ENCODE measurements at places on chromosomes 13 and 19.

DNA sequence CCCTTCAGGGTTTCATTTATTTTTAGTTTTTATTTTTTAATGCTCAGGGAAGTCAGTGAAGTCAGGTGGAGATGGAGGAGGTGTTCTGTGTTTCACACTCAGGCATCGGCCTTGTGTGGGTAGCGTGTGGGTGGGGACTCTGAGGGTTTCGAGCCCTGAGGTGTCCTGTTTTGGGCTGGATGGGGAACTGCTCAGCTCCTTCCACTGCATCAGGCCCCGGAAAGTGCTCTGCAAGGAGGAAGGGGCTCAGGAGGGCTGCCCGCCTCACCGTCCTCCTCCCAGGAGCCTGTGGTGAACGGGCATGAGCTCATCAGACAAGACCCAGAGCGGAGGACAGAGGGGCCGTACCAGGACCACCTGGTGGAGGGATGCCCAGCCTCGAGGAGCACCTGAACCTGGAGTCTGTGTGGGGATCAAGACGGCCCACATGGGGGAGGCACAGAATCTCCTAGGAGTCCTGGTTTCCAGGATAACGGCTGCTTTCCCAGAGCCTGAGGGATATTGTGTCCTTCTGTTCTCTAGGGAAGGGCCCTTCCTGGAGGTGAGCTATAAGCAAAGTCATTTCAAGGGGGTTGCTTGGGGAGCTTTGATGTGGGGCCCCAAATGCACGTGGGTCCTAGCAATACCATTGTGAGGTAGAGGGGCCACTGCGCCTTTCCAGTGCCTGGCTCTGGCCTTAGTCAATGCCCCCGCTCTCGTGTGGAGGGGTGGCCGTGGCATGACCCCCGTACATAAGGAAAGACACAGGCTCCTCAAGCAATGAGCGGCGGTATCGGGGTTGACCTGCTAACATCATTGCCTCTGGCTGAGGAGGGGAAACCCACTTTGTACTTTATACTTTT lies 13.5 kb upstream of the GAS6 start:
- DNase-seq, result no peak

DNA sequence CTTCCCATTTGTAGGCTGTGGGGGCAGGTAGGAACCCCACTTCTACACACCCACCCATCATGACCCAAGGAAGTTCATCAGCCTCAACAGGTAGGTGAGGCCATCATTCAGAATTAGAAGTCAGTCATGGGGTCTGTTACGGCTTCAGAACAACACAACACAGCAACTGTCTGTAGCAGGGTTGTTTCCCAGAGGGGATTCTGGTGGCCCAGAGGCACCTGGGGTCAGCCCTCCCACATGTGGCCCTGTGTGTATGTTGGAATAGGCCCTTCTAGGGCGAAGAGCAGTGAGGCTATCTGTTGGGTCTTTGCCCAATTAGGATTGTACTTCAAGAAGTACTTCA lies 3.4 kb downstream of the IGFLR1 start:
- no peak for DNase-seq

DNA sequence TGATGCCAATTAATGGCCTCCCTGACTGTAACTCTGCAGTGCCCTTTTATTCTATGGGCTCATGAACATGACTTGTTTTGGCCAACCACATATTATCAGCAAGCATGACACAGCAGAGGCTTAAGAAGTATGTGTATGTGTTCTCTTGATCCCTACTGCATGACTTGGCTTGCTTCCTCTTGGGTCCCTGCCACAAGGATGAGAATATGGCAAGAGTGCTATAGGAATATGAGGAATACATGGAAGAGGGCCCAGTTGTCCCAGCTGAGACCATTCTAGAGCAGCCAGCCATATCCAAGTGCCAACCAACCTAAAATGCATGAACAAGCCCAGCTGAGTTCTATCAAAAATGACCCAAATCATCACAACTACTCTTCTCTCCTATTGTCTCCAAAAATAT lies 576.7 kb upstream of the PCDH9 start:
- no peak for DNase-seq

- DNase-seq, result peak; percentile 63
Observed at GRCh38 chr13:51764184-51765141, 39.5 kb downstream of the DHRS12 start.

GRCh38 chr13:27691207-27691606 lies 69.5 kb downstream of the POLR1D start:
- no peak for DNase-seq

DNA sequence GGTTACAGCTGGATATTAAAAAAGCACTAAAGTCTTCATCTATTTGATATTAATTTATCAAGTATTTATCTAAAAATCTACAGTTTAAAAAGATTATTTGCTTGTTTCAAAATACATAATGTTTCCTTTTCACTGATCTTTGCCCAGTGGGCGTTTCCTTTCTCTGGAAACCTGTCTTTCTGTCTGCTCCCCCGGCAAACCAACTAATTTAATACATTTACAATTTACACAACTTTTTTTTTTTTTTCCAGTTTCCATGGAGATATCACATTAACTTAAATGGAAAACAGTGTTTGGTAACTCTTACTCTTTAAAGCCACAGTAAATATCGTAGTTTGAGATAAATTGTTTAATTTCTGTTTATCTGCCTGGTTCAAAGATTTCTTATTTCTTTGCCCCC lies 5.3 kb downstream of the GPC6 start:
- no peak for DNase-seq

DNA sequence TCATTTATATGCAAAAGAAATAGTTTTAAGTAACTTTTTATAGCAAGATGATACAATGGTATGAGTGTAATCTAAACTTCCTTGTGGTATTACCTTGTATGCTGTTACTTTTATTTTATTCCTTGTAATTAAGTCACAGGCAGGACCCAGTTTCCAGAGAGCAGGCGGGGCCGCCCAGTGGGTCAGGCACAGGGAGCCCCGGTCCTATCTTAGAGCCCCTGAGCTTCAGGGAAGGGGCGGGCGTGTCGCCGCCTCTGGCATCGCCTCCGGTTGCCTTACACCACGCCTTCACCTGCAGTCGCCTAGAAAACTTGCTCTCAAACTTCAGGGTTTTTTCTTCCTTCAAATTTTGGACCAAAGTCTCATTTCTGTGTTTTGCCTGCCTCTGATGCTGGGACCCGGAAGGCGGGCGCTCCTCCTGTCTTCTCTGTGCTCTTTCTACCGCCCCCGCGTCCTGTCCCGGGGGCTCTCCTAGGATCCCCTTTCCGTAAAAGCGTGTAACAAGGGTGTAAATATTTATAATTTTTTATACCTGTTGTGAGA lies 10.2 kb downstream of the PLPPR3 start:
- DNase-seq, result no peak

DNA sequence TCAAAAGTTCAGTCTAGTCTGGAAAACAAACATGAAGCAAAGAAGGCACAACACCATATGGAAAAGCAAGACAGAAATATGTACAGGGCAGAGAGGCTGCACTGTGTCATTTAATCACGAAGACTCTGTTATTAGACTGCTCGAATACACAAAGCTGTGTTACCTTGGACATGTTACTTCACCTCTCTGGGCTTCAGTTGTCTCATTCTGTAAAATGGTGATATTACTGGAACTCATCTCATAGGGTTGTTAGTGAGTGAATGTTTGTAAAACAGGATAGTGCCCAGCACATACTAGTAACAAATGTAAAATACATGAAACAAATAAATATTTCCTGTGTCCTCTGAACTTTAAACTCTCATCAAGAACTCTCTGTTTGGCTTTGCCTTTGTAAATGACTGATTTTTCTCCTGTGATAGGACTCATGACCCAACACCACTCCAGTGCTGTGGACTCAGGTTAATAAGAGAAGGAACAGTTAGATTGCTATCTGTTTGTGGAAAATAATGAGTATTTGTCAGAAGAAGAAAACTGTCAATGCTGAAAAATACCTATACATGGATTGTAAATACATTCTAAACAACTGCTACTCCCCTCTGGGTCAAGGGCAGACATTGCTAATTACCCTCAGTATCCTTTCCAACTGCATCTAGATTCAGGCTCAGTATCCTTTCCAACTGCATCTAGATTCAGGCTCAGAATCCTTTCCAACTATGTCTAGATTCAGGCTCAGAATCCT lies 62.3 kb downstream of the ZIC5 start:
- no peak for DNase-seq

- DNase-seq, result no peak
Observed at GRCh38 chr13:60146471-60146870, 17.3 kb downstream of the DIAPH3 start.

- no peak for DNase-seq
Observed at GRCh38 chr19:10407096-10407495, 3.8 kb upstream of the CDC37 start.

- no peak for DNase-seq
Observed at GRCh38 chr19:19457671-19458070, 52.2 kb downstream of the GATAD2A start.

- peak; percentile 62 for DNase-seq
Observed at GRCh38 chr13:24271601-24272451, 37.6 kb upstream of the C1QTNF9 start.

- no peak for DNase-seq
Observed at GRCh38 chr13:80524447-80525215, 183.7 kb upstream of the SPRY2 start.

DNA sequence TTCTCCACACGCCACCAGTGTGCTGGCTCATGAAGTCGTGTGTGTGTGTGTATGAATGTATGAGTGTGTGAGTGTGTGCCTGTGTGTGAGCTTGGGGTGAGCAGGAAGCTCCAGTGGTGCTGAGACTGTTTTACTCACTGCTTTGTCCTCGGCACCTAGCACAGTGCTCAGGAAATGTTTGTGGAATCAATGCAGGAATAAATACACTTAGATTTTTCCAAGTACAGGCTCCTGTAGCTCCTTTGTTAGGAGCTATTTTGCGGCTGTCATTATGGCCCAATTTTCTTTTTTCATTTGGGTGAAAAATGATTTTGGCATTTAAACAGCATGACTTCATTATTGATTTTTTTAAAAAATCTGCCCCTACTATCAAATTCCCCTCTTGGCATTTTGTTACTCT lies 193.5 kb upstream of the KL start:
- DNase-seq, result no peak

DNA sequence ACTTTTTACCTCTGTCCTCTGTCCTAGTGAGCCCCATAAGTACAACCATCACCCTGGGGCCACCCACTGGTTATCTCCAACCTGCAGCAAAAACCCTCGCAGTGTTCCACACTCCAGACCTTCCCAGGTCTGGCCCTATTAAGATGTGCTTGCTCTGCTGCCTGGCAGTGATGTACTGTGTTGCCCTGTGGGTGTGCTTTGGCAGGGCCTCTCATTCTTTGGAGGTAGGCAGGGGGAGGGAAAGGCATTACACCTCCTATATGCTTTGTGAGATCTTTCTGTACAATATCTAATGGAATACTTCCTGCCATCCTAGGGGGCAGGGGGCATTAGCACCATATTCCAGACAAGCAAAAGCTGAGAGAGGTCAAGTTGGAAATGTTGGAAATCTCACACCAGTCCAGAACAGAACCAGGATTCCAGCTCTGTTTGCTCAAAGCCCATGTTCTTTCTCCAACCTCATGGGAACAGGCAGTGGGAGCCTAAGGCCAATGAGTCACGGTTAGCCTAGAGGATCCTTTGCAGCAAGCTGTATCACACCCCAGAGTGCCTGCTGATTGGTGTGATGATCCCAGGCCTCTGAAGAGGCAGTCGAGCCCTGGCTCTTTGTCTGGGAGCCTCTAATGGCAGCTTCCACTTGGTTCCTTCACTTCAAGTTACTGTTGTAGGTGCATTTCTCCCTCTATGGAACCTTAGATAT lies 59.7 kb upstream of the UBL3 start:
- no peak for DNase-seq

GRCh38 chr19:4656102-4656501 lies 14.0 kb downstream of the MYDGF start:
- DNase-seq, result no peak

- DNase-seq, result no peak
Observed at GRCh38 chr13:43307921-43308433, 284.6 kb downstream of the DNAJC15 start.

GRCh38 chr19:33252971-33253370 lies 27.3 kb upstream of the SLC7A10 start:
- no peak for DNase-seq

DNA sequence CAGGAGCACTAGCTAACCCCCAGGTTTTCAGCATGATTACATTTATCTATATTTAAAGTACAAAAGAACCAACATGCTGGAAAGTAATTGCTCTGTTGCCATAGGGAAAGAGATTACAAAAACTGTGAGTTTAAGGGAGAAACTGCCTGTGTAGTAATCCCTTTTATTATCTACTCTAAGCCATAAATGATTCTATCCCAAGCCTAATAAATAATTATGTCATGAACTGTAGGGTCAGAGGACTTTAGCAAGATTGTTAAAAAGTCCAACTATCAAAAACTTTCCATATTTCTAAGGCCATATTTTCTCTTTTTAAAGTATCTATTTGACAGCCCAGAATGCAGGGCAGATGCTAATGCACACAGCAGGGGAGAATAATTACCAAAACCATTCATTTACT lies 573.8 kb upstream of the MIR17HG start:
- DNase-seq, result no peak

DNA sequence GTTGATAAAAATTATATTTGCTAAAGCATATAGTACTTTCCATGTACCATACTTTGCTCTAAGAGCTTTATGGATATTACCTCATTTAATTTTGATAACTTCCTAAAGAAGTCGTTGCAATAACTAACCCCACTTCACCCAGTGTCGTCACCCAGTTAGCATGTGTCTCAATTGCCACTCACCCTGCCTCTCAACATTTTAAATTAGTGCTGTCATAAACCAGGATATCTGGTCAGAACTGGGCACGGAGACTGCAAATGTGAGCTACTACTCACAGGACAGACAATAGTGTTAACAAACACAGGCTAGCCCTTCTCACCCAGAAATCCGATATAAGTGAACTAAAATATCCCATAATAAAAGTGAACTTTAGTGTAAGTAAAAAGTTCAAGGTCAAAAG lies 430.6 kb downstream of the KLF12 start:
- no peak for DNase-seq

DNA sequence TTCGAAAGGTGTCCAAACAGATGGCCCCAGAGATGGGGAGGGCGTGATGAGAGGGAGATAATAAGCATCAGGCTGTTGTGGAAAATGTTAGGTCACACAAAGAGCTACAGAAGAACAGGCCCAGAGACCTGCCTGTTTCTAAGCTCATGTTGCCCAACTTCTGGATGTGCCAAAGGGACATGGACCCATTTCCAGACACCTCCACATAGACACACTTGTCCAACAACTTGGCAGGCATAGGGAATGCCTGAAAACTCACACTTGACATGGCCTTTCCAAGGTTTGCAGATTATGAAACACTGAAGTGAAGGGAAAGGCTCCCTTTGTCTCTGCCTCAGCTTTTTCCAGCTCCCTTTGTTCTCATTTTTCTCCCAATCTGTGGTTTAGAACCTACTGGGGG lies 43.5 kb upstream of the CYP2B6 start:
- no peak for DNase-seq

GRCh38 chr13:50839828-50840227 lies 3.7 kb downstream of the DLEU7 start:
- no peak for DNase-seq

- DNase-seq, result no peak
Observed at GRCh38 chr19:18450021-18450930, 12.3 kb upstream of the ISYNA1 start.

GRCh38 chr13:49530457-49530856 lies 34.7 kb downstream of the PHF11 start:
- no peak for DNase-seq
